ENCODE measurements at places on chromosomes 1 and 21.

DNA sequence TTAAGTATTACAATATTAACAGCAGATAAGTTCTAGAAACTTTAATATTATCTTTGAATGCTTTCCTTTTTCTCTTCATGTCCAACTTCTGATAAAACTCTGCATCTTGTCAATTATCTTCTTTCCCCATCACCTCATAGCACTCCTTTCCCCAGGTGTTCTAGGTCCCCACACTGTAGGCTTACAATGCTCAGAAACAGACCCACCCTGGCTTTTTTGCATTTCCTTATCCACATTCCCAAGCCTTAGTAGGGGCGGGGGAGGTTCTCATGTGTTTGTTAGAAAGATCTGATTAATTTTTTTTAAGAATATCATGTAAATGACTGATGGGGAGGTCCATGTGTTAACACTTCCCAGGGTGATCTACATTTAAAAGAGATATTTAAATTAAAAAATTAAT, 63.9 kb downstream of the PLPPR4 start:
- no peak for DNase-seq

GRCh38 chr21:29295066-29295650, 3.6 kb upstream of the BACH1 start:
- DNase-seq = no peak

GRCh38 chr1:165494949-165495857, 48.6 kb upstream of the LRRC52 start:
- DNase-seq = no peak

DNA sequence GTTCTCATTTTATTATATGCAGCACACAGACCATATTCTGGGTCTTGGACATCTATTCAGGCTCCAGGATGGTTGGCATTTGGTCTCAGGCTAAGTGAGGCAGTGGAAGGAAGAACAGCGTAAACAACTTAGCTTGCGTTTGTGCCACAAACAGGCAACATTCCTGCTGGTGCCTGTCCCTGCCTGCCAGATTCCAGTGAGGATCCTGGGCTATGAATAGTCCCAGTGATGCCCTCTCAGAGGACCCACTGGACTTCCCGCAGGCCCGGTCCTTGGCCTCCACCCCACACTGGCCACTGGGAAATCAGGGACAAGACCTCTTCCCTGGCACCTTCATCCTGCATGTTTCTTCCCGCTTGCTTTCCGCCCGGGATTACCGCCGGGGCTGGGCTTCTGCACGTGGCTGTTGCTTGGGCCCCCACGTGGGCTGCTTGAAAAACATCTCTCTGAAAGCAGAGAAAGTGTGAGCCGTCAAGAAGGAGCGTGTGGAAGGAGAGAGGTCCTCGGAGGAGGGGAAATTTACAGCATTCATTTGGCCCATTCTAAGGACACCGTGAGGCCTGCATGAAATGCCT, 145.1 kb upstream of the WNT4 start:
- DNase-seq = peak; percentile 19

DNA sequence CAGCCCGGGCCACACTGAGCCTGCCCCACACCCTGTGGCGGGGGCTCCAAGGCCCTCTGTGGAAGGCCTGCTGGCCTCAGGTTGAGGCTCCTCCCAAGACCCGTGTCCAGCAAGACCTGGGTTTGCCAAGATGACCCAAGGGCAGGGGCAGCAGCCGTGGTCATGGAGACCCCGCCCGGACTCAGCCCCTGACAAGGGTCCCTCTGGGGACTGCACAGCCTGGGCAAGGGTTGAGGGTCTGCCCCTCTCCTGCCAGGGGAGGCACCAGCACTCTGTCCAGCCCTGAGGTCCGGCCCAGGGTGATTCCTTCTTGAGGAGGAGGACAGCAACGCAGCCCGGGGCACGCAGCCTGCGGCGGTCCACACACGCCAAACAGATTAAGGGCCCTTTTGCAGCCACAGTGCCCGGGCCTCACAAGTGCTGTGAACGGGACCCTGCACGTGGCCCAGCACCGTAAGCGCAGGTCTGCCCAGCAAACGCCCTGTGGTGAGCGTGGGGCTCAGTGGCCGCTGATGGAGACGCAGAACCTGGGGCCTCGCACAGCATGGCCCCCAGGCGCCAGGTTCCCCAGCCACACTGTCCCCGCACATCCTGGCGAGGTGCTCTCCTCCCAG, 3.4 kb downstream of the SPATC1L start:
- DNase-seq = no peak

- DNase-seq = no peak
Measured at GRCh38 chr21:28127175-28127785, 865.4 kb downstream of the LTN1 start.

DNA sequence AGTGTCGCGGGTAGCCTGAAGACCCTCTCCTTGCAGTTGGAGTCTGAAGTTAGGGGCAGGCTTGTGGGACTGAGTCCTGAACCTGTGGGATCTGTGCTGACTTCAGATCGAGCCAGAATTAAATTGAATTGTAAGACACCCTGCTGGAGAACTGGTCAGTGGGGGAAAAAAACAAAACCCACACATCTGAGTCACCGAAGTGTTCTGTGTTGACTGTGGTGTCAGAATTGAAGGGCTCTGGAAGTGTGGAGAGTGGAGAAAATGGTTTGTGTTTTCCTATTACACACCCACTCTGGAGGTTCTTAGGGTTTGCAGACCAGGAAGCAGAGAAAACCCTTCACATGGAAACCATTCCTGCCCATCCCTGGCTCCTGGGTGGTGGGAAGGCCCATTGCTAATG, 209.5 kb upstream of the GALNT2 start:
- no peak for DNase-seq

GRCh38 chr21:46409641-46410406, 48.9 kb upstream of the DIP2A start:
- DNase-seq = no peak

- DNase-seq = peak; percentile 15
Measured at GRCh38 chr21:36156815-36157670, at the start of gene DOP1B. TSS of gene DOP1B (plus strand) at chr21:36156824. CDS start at chr21:36164734, 7,910 bp downstream.

- no peak for DNase-seq
Measured at GRCh38 chr1:157196245-157196543, 58.0 kb upstream of the ETV3 start.

DNA sequence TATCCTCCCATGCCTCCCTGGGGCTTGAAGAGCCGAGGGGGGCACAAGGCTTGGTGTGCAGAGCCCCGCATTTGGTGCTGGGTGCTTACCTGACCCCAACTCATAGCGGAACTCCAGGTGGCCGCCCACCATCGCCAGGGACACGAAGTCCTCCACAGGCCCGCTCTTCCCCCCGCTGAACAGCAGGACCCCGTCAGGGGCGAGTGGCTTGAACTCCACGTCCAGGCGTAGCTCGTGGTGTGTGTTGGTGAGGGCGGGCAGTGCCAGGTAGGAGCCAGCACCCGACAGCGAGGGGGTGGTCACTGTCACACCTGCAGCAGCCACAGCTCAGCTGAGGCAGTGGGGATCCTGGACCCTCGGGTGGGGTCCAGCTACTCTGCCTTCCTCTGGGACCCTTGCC, 17.2 kb downstream of the LDLRAD2 start:
- no peak for DNase-seq

GRCh38 chr1:233282582-233282886, 13.0 kb downstream of the PCNX2 start:
- no peak for DNase-seq

DNA sequence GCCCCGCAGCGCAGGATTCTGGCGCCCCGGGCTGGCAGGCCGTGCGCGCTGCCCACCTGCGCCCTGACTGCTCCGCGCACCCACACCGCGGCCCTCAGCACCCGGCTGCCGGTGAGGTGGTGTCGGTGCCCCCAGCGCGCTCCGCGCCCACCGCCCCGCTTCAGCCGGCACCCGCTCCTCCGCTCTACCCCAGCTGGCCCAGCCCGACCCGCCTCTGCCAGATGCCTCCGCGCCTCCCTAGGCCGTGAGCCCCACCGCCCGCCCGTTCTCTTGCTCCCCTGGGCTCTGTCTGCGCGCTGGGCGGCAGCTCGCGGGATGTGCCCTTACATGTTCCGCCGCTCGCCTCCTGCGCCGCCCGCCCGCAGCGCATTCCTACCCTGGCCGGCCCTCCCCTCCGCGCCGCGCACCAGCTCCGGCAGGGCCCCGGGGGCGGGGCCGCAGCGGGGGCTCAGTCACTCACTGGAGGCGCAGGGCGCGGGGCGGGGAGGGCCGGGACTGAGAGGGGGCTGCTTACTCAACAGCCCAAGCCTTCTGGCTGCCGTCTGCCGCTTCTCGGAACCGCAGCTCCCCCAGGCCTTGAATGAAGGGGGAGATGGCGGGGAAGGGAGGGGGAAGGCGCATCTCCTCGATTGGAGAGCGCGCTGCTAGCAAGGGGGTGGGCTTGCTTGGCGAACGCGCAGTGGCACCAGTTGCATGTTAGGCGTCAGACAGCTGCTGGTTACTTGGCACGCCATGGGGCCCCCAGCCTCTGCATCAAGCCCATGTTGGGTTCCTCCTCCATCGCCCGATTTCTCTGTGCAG, at the start of gene PHLDA3:
Gene PHLDA3 (minus strand): TSS at position 345 of the 801 bp plus-strand sequence. CDS start 402 bp downstream, outside the sequence.
- DNase-seq = peak; percentile 97

- DNase-seq = no peak
Measured at GRCh38 chr1:198030682-198031081, 113.5 kb downstream of the LHX9 start.

GRCh38 chr21:37717534-37717933, 198.7 kb downstream of the KCNJ6 start:
- DNase-seq = no peak

GRCh38 chr1:186738926-186739325, 58.7 kb upstream of the PTGS2 start:
- peak; percentile 44 for DNase-seq

DNA sequence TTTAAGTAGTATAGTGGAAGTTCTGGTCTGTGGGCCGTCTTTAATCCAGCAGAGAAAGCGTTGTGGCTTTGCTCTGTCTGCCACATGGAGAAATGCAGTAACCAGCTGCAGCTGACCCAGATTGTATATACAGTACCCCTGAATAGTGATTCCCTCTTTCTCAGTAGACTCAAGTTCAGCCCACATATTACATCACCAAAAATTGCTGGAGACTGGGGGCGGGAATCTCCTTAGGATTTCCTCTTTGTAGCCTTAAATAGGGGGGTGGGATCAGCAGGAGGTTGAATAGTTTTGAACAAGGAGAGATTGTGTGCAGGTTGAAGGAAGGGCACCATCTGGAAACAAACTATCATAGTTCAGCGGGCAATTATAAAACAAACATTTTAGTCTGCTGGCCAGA, at the start of gene ANGPTL1:
Gene ANGPTL1 (minus strand): TSS at position 134 of the 400 bp plus-strand sequence. CDS start 5,301 bp downstream, outside the sequence.
- DNase-seq = no peak

DNA sequence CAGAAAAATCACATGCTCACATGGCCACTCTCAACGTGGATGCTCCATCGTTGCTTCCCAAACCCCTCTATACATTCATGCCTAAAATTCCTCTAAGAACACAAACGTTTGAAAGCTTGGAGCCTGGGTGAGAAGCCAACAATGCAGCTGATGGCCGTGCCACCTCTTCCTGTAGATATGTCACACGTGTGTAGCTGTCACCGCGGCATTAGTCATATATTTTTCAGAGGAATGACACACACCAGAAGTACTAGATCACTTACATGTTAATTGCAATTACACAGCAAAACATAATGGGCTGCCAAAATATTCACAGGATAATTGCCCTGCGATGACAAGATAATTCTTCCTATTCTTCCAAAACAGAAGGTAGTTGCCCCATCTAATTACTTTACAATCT, 112.7 kb upstream of the BACE2 start:
- DNase-seq = no peak

GRCh38 chr1:115807723-115808122, 33.2 kb downstream of the NHLH2 start:
- peak; percentile 90 for DNase-seq

DNA sequence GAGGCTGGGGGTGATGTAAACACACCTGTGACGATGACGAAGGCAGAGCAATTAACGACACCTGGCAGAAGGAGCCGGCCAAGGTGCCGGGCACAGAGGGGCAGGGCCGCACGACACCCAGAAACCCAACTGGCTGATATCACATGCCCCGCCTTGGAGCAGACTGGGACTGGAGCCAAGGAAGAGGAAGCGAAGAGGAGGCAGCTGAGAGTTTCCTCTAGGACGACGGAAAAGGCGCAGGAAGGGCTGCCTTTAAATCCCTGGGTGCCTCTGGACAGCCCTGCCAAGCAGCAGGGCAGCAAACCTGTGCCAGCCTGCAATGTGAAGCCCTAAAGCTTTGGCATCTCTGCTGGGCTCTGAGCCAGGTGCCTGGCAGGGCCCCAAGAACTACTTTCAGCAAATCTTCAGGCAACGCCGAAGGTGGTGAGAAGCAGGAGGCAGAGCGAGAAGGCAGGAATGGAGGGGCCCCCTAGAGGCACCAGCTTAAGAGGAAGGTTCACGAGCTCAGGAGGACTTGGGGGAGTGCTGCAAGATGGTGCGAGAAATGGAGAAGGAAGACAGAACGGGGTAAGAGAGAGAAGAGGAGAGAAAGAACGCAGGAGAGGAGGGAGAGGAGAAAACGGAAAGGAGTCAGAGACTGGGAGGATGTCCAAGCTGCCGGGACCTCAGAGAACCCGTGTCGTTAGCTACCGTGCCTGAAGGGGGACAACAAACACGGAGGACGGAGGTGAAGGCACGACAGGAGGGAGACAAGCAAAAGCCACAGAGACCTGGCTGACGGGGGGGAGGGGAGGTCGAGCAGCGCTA, 25.3 kb upstream of the PEF1 start:
- peak; percentile 88 for DNase-seq

DNA sequence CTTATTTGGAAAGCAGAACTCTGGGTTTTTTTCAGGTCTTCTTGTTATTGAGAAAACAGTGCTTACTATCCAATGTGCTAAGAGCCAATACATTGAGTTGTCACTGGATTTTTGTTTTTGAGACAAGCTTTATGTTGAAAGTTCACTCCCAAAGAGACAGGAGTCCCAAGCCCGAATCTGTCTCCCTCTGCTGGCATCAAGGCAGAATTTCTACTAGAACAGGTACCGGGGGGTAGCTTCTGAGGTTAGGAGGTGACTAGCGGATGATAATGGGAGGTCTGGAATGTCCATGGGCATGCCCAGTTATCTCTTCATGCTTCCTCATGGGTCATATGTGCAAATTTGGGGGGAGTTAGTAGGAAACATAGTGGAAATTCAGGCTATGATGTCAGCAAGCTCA, 25.1 kb downstream of the ZNF124 start:
- no peak for DNase-seq

- peak; percentile 28 for DNase-seq
Measured at GRCh38 chr1:162028726-162029125, 5.1 kb upstream of the OLFML2B start.

- DNase-seq = no peak
Measured at GRCh38 chr1:192877283-192877886, 68.5 kb downstream of the RGS2 start.

- peak; percentile 33 for DNase-seq
Measured at GRCh38 chr1:247367786-247368422, 36.2 kb upstream of the ZNF496 start.

Measured in epithelial cell of esophagus (primary cell).